ENCODE measurements at places on chromosomes 12 and 14.

GRCh38 chr12:128626808-128627320, 196.9 kb downstream of the SLC15A4 start:
- no peak for DNase-seq

- peak; percentile 74 for DNase-seq
Observed at GRCh38 chr12:49342066-49342913, 4.4 kb upstream of the DNAJC22 start.

GRCh38 chr12:79997096-79997791, 62.3 kb upstream of the PPP1R12A start:
- DNase-seq = no peak

DNA sequence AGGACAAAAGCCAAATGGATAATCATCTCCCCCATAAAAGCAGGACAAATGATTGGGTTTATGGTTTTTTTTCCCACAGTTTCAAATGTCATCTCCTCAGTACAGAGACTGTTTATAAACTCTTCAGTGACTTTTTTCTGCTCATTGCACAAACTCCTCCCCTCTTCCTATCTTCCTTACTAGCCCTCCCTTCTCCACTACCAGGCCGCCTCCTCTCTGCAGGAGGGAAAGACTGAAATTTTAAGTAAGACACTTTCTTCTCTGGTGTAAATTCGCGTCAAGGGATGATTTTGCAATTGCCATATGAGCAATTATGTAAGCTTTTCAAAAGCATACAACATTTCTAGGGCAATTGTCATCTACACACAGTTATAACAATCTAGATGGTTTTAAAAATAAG, 37.0 kb downstream of the BTG1 start:
- DNase-seq = no peak

GRCh38 chr12:8844665-8845064, 22.2 kb downstream of the A2ML1 start:
- no peak for DNase-seq

DNA sequence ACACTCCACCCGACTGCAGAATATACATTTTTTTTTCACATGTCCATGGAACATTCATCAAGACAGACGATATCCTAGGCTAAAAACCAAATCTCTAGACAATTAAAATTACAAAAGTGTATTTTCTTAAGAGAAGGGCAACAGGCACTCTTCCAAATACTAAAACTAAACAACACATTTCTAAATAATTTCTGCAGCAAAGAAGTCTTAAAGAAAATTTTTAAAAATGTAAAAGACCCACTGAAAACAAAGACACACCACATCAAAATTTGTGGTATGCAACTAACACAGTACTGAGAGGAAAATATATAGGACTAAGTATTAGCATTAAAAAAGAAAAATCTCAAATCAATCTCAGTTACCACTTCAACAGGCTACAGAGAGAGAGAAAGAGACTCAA, 570.0 kb downstream of the SLC16A7 start:
- DNase-seq = no peak

- no peak for DNase-seq
Observed at GRCh38 chr12:18750085-18750484, 12.2 kb downstream of the CAPZA3 start.

- no peak for DNase-seq
Observed at GRCh38 chr14:104970231-104971068, 7.7 kb downstream of the AHNAK2 start.

DNA sequence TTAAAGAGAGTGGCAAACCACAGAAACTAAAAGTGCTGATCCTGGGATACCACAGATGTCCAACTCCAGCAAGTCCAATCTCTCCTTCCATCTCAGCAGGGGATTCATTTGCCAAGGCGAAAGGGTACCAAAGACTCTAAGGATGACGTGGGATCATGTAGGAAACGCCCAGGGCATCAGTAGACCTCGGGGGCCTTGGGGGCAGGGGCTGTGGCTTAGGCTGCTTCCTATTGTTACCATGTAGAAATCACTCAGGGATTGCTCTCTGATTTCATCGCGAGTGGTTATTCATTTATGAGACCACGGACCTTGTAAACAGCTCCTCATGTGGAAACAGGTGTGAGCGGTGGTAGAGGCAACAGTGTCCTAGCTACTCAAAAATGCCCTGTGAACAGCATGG, 149.3 kb upstream of the FKBP4 start:
- peak; percentile 25 for DNase-seq

GRCh38 chr12:79688376-79689060, 2.2 kb downstream of the PAWR start:
- DNase-seq = no peak

DNA sequence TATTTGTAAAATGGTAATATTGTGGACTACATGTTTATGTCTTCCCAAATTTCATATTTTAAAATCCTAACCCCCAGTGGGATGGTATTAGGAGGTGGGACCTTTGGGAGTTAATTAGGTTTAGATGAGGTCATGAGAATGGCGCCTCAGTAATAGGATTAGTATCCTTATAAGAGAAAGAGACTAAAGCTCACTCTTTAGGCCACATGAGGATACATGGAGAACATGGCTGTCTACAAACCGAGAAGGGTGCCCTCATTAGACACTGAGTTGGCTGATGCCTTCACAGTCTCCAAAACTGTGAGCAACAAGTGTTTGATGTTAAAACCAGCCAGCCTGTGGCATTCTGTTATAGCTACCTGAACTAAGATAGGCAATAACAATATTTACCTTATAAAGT, 58.3 kb upstream of the OTOGL start:
- no peak for DNase-seq

GRCh38 chr14:99075061-99075460, 196.9 kb downstream of the BCL11B start:
- no peak for DNase-seq

DNA sequence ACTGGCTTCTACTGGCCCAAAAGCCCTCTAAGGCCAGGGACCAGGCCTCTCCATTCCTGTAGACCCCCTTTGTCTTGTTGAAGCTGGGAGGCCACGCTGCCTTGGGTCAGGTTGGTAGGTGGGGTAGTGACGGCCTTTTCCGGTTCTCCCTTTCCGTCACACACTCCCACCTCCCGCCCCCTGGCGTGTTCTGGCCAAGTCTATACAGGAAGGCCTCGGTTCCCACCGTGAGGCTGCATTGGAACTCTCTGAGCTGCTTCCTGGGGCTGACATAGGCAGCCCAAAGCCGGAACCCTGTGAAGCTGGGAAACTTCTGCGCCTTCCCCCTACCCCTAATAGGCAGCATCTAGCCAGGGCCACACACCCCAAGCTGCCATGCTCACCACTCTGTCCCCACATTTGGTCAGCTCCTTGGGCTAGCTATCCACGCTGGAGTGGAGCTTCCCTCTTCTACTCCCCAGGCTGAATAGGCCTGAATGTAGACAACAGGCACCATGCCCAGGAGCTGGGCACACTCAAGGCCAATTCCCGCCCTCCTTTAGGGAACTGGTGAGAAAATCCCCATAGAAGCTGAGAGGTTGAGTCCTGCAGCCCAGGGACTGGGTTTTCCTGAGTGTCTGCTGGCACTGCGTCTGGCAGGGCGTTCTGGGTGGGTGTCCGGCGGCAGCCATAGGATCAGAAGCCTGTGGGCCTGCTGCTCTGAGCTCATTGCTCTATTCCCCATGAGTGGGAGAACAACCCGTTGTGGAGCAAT, 35.7 kb downstream of the RIN3 start:
- DNase-seq = no peak

DNA sequence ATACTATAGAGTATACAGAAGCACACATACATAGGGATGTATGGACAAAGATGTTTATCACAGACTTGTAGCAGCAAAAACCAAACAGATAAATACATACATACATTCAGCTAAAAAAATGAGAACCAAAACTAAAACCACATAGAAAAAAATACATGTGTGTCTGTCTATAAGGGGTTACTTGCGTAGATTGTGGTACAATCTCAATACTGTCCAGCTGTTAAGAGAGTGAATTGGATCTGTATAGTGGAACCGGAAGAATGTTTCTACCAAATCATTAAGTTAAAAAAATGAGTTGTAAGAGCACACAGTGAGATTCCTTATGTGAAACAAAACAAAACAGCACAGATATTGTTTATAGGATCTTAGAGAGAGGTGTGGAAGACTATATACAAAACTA, 44.2 kb upstream of the DCD start:
- no peak for DNase-seq
